ENCODE measurements at places on chromosomes 1 and 21.

DNA sequence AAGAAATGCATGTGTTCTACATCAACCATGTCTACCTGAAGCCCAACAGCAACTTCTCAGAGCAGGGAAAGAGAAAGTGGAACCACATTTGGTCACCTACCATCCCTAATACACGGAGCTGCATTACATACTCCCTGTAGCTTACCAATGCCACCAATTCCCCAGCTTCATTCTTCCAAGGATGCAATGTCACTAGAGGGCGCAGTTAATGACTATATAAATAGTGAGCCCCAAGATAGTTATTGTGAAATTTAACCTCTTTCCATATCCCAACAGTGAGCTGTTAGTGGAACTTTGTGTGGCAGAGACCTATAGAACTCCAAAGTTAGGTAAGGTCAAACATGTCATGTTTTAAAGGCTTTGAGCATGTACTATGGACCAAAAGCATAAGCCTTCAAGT lies 618.3 kb downstream of the SMYD3 start:
- H3K36me3 ChIP-seq = no peaks in the 10 kb centered on the region
- H3K27me3 ChIP-seq = no peaks in the 10 kb centered on the region
- no peaks in the 10 kb centered on the region for H3K4me1 ChIP-seq
- H3K4me3 ChIP-seq = no peak overlapping the region
- DNase-seq = peak; percentile 57

DNA sequence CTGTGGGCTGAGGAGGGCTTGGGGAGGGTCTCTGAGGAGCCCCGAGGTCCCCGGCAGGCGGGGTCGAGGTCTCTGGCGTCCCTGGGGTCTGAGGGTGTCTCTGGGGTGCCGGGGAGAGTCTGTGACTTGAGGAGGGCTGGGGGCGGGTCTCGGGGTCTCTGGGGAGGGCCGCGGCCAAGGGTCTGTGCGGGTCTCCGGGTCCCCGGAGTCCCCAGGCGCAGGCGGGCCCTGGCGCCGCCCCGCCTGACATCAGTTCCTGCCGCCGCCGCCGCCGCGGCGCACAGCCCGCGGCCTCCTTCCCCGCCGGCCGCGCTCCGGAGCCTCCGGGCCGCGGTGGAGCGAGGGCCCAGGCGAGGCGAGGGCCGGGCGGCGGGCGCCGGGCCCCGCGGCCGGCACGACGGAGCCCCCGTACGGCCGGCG lies at the start of gene PLEKHM2:
PLEKHM2 (plus strand) TSS at position 279 of the 420 bp plus-strand sequence. CDS start 239 bp downstream, outside the sequence.
- no peak for DNase-seq
- H3K4me3 ChIP-seq = peak within 1 kb of the TSS; percentile 61
- H3K27ac ChIP-seq = peak within 1 kb of the TSS; percentile 92
- no peaks in the 10 kb centered on the region for H3K27me3 ChIP-seq
- no peaks in the 10 kb centered on the region for H3K36me3 ChIP-seq

GRCh38 chr1:96492236-96492635 lies 229.3 kb upstream of the PTBP2 start:
- no peaks in the 10 kb centered on the region for H3K4me1 ChIP-seq
- peaks cover 5% of the 10 kb centered on the region for H3K27me3 ChIP-seq
- no peak overlapping the region for H3K27ac ChIP-seq
- no peak overlapping the region for H3K4me3 ChIP-seq

- no peak for DNase-seq
- no peaks in the 10 kb centered on the region for H3K27me3 ChIP-seq
- no peak overlapping the region for H3K4me3 ChIP-seq
- H3K4me1 ChIP-seq = peaks cover 4% of the 10 kb centered on the region
These were observed 183.6 kb downstream of the SEC16B start for GRCh38 chr1:177786176-177786745.

DNA sequence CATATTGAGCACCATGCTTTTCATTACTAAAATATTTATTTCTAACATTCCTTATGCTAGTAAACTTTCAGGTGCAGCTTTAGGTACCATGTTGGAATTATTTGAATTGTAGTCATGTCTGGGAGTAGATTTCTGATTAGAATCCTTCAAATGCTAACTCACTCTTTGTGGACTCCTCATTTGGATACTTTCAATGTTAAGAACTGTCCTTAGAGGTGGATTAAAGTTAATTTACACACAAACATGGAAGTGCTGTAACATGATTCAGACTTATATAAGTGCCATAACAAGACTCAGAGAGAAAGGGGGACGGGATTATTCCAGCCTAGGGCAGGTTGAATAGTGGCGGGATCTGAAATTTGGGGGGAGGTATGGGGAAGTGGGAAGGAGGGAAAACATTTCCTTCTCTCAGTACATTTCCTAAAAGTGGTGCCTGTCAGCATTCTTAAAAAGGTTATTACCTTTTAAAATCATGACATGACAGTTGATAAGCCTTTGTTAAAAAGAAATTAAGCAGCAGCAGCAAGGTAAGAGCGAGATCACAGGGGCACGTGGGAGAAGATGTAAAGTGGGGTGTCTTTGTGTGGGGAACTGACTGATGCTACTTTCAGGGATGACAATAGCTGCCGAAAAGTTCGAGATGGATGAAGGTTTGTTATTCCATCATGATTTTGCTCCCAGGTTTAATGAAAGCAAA lies 44.4 kb downstream of the HHAT start:
- no peaks in the 10 kb centered on the region for H3K27me3 ChIP-seq
- H3K27ac ChIP-seq = no peak overlapping the region
- H3K36me3 ChIP-seq = no peaks in the 10 kb centered on the region
- no peak for DNase-seq
- H3K4me3 ChIP-seq = no peak overlapping the region
- peaks cover 7% of the 10 kb centered on the region for H3K4me1 ChIP-seq

DNA sequence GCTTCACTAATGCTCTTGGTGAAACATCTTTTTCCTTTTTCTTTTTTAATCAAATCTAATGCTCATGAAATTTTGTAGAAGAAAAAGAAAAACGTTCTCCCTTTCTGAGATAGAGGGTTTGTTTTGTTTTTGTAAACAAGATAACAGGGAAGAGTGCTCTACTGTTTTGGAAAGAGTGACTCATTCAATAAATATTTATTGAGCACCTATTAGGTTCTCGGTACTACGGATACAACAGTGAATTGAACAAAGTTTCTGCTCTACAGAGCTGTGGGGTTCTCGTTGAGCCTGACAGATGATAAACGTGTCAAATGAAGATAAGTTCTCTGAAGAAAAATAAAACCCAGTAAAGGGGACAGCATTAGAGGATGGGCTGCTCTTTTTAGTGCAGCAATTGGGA lies 7.0 kb downstream of the PGM1 start:
- H3K27ac ChIP-seq = no peak overlapping the region
- no peak for DNase-seq
- H3K4me1 ChIP-seq = no peaks in the 10 kb centered on the region
- H3K4me3 ChIP-seq = no peak overlapping the region

DNA sequence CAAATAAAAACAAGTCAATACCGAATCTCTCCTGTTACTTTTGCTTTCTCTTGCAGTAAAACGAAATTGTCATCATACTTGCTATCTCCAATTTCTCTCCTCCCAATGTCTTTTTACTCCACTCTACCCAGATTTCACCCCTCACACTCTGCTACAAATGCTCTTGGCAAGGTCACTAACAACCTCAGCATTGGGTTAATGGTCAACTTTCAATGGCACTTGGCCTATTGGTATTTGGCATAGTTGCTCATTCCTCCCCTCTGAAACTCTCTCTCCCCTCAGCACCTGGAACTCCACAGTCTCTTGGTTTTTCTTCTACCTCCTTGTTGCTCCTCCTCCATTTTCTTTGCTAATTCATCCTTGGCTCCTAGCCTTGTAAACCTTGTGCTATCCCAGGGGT lies 367.3 kb downstream of the PTPRU start:
- no peaks in the 10 kb centered on the region for H3K27me3 ChIP-seq
- H3K36me3 ChIP-seq = no peaks in the 10 kb centered on the region
- H3K27ac ChIP-seq = no peak overlapping the region
- H3K4me1 ChIP-seq = no peaks in the 10 kb centered on the region

DNA sequence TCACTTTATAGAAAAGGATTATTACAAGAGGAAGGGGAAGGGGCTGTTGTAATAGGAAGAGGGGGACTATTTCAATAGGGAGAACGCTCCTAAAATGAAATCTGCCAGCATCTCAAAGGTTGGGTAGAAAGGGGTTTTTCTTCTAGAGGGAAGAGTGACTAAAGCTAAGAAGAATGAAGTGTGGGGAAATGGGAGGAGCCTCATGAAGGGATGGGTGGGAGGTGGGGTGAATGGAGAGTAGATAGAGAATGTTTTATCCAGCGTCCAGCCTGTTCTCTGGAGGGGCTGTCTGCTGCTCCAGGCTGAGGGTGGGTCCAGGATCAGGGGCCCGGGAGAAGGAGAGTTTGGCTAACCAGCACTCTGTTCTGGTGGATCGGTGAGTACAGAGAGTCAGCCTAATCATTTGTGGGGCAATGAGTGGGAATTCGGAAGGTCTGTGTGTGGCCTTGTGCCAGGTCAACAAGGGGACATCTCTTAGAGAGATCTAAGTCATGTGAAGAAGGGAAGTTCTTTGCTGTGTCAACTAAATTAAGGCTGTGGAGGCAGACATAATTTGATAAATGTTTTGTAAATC lies 25.2 kb downstream of the VN1R5 start:
- no peak overlapping the region for H3K27ac ChIP-seq
- DNase-seq = no peak
- no peaks in the 10 kb centered on the region for H3K4me1 ChIP-seq
- H3K27me3 ChIP-seq = no peaks in the 10 kb centered on the region

DNA sequence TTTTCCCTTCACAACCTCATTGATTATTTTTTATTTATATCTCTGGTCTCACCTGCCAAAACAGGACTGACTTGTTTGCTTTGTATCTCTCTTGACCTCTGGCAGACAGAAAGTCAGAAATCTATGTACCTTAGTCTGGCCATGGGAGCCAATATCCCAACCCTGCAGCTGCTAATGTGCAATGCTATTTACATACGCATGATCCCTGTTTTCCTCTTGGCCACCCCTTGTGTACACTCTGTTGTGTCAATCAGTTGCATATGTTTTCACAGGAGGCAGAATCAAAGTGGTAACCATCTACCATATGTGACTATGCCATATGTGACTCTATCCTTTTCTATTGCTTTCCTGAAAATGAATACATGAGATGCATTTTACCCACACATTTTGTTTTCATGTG lies 688.8 kb downstream of the PLA2G4A start:
- H3K27me3 ChIP-seq = no peaks in the 10 kb centered on the region
- DNase-seq = no peak
- H3K4me3 ChIP-seq = no peak overlapping the region
- no peaks in the 10 kb centered on the region for H3K36me3 ChIP-seq

DNA sequence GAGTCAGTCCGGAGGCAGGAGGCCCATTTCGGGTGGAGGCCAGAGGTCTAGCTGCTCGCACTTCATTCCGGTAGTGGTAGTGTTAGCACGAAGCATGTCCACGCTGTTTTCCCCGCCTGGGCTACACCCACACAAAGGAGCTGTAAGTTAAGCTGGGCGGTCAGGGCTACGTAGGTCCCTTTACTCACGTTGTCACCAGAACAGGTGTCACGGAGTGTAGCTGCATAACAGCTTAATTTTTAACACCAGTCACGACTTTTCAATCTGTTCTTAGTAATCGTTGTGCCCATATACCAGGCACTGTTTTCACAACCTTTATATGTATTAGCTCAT lies 15.6 kb downstream of the HLX start:
- H3K27ac ChIP-seq = no peak overlapping the region
- no peaks in the 10 kb centered on the region for H3K36me3 ChIP-seq
- peaks cover 15% of the 10 kb centered on the region for H3K4me1 ChIP-seq
- peaks cover 66% of the 10 kb centered on the region for H3K27me3 ChIP-seq
- no peak for DNase-seq
- no peak overlapping the region for H3K4me3 ChIP-seq

DNA sequence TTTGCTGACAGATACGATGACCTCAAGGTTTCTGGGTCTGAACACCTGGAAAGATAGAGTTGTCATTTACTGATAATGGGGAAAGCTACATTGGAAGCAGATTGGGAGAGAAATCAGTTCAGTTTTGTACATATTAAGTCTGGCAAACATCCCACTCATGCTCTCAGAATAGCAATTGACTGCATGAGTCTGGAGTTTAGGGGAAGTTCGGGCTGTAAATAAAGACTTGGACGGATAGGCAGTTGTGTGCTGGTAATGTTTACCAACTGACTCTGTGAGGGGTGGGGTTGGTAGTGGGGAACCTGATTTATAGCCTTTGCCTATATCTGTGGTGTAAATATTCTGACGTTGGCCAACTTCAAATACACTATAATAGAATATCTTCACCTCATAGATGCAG lies 4.0 kb downstream of the H6PD start:
- peak; percentile 45 for DNase-seq
- no peaks in the 10 kb centered on the region for H3K27me3 ChIP-seq
- H3K4me3 ChIP-seq = no peak overlapping the region

DNA sequence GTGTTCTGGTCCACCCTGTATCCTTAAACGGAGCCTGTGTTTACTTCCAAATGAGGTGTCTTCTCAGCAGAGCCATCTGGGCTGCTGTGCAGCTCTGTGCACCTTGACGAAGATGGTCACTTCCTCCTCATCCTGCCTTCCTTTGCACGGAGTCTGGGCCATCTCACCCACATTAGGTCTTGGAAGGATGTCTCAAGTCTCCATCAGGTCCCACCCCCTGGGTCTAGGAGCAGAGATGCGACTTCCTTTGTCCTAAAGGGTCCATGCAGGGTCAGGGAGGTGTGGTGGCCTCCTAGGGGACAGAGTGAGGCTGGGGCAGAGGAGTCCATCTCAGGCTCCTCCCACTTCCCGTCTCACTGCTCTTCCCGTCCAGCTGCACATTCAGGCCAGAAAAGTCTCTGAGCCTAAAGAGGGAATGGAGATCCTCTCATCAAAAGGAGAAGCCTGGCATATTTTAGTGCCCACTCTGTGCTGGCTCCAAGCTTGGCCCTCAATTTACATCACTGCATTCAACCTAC lies 209.2 kb downstream of the MATN1 start:
- H3K27ac ChIP-seq = no peak overlapping the region
- DNase-seq = no peak
- H3K4me3 ChIP-seq = no peak overlapping the region
- no peaks in the 10 kb centered on the region for H3K4me1 ChIP-seq
- H3K36me3 ChIP-seq = no peaks in the 10 kb centered on the region
- H3K27me3 ChIP-seq = no peaks in the 10 kb centered on the region
